ENCODE measurements at places on chromosomes 3 and 15.

- DNase-seq: no peak
These were observed 78.6 kb downstream of the MAGI1 start for GRCh38 chr3:65960087-65960486.

- DNase-seq: no peak
These were observed 58.3 kb downstream of the TASOR start for GRCh38 chr3:56624725-56625124.

DNA sequence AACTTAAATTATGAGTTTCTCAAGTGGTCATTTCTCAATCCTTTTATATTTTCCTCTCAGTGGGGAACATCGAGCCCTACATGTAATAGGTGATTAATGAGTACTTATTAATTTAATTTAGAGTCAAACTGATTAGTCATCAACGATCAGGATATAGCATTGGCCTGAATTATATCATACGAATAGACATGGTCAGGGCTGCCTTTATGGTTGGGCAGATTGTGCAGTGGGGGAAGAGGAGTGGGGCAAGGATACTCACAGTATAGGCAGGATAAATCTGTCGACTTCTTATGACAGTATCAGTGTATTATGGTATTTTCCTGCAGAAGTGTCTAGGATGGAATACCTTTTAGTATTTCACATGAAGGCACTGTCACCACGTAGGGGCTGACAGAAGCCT, 27.0 kb downstream of the C2CD4A start:
- no peak for DNase-seq

DNA sequence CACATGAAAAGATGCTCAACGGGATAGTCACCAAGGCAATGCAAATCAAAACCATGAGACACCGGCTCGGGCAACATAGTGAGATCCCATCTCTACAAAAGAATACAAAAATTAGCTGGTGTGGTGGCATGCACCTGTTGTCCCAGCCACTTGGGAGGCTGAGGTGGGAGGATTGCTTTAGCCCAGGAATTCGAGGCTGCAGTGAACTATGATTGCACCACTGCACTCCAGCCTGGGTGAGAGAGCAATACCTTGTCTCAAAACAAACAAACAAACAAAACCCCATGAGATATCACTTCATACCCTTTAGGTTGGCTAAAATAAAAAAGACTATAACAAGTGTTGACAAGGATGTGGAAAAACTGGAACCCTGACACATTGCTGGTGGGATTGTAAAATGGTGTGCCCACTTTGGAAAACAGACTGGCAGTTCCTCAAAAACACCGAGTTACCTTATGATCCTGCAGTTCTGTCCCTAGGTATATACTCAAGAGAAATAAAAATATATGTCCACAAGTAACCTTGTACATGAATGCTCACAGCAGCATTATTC, 3.8 kb upstream of the PPARG start:
- no peak for DNase-seq

- DNase-seq: no peak
These were observed 66.6 kb upstream of the TGFBR2 start for GRCh38 chr3:30539772-30540171.

GRCh38 chr3:98329392-98330124, 24.1 kb upstream of the OR5K4 start:
- peak; percentile 24 for DNase-seq

DNA sequence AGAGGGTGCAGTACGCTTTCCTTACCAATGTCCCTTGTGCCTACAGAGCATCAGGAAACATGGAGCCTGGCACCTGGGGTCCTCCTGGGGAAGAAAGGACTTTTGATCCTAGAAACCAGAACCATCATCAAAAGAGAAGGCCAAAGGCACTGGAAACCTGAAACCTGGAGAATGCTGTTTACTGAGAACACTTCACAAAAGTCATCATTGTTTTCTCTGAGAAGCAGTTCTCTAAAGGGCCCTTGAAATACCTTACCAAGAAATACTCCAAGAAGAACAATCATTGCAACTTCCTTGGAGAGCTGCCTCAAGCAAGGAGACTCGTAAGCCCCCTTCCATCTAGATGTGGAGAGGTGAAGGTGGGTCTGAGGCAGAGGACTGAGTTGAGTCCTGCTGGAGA, 66.0 kb downstream of the TLE3 start:
- DNase-seq: no peak

GRCh38 chr3:111926266-111926676, 52.6 kb upstream of the ABHD10 start:
- DNase-seq: no peak

- DNase-seq: peak; percentile 31
These were observed 65.1 kb downstream of the GLCE start for GRCh38 chr15:69225355-69226022.

DNA sequence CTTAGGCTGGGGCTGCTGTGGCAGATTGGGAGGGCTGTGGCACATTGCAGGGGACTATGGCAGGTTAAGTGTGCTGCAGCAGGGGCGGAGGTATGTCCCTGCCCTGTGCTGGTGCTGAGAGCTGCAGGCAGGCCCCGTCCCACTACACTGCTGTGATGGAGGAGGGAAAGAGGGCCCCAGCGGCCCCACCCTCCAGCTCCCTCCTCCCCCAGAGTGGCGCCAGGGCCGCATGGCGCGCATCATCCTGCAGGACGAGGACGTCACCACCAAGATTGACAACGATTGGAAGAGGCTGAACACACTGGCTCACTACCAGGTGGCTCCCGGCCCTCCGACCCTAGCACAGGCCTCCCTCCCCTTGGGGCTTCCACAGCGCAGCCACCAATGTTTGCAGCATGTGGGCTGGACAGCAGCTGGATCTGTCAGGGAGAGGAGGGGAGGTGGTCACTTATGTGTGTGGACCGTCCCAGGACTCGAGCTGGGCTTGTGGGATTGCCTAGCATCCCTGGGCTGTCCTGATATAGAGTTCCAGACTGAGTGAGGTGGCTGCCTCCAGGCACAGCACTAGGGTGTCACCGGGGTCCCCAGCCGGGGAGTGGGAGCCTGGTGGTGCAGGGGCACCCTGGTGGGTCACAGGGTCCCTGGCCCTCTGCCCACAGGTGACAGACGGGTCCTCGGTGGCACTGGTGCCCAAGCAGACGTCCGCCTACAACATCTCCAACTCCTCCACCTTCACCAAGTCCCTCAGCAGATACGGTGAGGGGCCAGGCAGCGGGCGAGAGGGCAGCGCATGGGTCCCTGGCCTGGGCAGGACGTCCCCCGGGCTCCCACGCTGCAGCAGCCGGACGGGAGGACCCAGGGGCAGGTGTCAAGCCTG, 46.1 kb downstream of the PLXNA1 start:
- DNase-seq: no peak

GRCh38 chr15:64144565-64145281, 6.8 kb upstream of the SNX22 start:
- no peak for DNase-seq

- DNase-seq: no peak
These were observed 13.0 kb downstream of the EFCC1 start for GRCh38 chr3:129014148-129014547.

GRCh38 chr15:51137880-51138430, 43.2 kb upstream of the TNFAIP8L3 start:
- DNase-seq: no peak

- DNase-seq: no peak
These were observed 292.9 kb upstream of the ROBO1 start for GRCh38 chr3:80060664-80061063.

DNA sequence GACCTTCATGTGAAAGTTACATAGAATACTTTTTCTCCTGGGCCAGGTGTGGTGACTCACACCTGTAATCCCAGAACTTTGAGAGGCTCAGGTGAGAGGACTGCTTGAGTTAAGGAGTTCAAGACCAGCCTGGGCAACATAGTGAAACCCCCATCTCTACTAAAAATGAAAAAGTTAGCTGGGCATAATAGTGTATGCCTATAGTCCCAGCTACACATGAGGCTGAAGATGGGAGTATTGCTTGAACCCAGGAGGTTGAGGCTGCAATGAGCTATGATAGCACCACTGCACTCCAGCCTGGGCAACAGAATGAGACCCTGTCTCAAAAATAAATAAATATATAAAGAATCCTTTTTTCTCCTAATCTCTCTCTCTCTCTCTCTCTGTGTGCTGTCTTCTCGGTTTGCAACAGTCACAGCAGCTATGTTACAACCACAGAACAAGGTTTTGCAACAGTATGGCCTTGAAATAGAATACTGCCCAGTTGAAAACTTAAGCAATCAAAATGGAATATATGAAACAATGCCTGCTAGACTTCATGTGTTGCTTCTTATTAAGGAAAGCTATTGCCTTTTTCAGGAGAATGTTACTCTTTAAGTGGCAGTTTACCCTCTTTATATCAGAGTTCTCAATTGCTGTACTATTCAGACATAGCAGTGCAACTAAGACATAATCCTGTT, 12.3 kb upstream of the DENND4A start:
- no peak for DNase-seq

DNA sequence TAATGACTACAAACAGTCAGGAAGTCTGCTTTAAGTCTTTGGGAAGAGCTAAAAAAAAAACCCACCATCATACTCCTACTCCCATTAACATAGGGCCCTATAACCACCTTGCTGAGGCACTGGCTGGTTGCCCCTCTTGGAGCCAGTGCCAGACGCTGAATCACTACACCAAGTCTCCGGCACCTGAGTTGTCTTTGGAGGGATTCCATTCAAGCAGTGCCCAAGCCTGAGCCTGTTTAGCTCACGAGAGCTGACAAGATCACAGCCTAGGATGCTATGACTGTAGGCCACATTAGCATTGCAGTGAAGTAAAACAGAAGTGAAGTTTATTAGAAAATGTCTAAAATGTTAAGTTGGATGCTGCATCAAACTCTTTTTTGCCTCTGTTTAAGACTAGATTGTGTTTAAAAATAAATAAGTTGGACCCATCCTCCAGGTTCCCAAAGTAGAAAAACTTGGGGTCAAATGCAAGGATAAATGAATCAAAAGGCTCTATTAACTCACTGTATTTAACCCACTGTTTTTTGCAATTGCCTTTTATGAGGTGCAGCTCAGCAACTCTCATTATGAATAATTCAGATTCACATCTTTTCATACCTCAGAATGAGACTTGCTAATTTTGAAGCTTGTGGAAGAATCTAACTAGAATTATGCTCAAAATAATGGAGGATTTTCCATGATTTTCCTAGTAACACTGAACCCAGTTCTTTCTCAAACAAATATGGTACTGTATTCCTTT, 461.9 kb downstream of the FOXP1 start:
- no peak for DNase-seq

DNA sequence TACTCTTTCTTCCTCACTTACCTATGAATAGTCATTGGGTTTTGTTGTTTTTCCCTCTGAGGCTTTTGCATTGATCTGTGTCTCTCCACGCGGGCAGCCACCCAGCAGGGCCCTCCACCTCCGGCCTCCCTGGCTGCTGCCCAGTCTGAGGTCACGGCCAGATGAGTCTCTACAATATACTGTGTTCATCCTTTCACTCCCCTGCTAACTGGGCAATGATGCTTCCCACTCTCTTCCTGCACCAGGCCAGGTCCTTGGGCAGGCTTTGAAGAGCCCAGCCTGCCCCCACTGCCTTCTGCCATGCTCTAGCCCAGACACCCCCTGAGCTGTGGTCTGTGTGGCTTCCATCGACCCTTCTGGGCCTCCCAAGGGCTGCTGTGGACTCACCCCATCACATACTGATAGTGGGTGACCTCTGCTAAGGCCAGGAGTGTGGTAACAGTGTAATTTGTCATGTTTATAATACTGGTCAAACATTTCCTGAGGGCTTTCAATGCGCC, 18.0 kb downstream of the PDIA5 start:
- DNase-seq: no peak

GRCh38 chr3:113615976-113616375, 80.5 kb downstream of the USF3 start:
- no peak for DNase-seq

DNA sequence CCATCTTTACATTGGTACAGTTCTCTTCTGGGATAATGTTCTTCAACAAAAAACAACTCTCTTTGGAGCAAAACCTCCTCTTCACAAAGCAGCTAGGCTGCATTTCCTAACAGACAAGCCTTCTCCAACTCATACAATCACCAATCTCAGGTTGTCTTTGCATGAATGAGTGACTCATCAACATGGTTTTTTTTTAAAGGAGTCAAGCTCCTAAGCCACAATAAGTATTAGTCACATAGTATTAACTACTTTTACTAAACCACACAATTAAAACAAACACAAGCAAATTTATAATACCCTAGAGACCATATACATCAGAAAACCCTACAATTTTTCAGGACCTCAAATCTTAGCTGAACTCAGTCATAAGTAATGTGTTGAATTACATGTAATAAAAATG, 137.4 kb downstream of the TBC1D5 start:
- no peak for DNase-seq

DNA sequence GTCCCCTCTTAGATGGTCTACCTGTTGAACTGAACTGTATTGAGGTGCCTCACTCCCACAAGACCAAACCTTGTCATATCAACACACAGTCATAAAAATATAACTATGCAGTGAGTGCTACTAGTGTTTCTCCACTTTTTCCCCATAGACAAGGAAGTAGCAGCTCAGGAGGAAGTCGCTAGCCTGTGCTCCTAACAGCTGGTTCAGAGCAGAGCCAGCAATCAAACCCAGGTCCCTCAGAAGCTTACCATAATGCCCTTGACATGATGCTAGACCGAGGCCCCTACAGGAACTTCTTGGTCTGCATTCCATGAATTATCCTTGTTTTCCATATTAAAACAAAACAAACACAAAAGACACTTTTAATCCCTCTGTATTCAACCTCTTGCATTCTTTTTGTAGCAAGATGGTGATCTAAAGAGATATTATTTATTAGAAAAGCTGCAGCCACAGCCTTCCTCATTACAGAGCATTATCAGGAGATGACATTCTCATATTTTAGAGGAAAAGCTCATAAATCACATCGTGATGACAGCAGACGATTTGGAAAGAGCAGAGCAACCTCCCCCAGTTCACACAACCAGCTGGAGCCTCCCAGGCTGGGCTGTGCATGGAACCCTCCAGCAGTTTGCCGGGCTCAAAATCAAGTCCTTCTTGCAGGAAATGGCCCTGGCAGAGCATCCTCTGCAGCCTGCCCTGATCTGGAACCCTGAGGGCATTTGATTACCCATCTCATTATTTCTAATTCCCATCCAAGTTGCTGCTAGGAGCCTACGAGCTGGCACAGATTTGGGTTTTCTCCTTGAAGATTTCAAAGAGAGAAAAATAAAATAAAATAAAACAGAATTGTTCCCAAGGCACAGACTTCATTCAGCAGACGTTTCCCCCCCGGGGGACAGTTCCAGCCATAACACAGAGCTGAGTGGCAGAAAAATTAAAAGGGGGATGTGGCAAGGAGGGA, 118.8 kb downstream of the SRGAP3 start:
- peak; percentile 27 for DNase-seq
